Activated CD8-positive, alpha-beta T cell treated with anti-CD3 and anti-CD28 coated beads for 36 hours (primary cell): ENCODE measurements at places on chromosomes 3 and 15. TPM values are rescaled to one million over a fixed set of nuclear protein-coding genes. Genes with fewer than 3 reads are reported as not detected.

- no peak for DNase-seq
- no peak overlapping the region for H3K4me3 ChIP-seq
- no peak overlapping the region for H3K27ac ChIP-seq
- H3K27me3 ChIP-seq = no peaks in the 10 kb centered on the region
- peaks cover 18% of the 10 kb centered on the region for H3K4me1 ChIP-seq
- peaks cover 39% of the 10 kb centered on the region for H3K36me3 ChIP-seq
Observed at GRCh38 chr3:69181592-69182211, 59.3 kb upstream of the LMOD3 start.

- H3K27ac ChIP-seq = peak overlapping the region; percentile 2
- H3K4me1 ChIP-seq = peaks cover 47% of the 10 kb centered on the region
- H3K36me3 ChIP-seq = peaks cover 10% of the 10 kb centered on the region
- no peak for DNase-seq
- no peaks in the 10 kb centered on the region for H3K27me3 ChIP-seq
- H3K4me3 ChIP-seq = no peak overlapping the region
Observed at GRCh38 chr3:122678506-122678905, 2.1 kb upstream of the PARP14 start.

GRCh38 chr3:64454179-64454578 lies 228.9 kb upstream of the PRICKLE2 start:
- peaks cover 22% of the 10 kb centered on the region for H3K27me3 ChIP-seq
- no peaks in the 10 kb centered on the region for H3K36me3 ChIP-seq
- H3K27ac ChIP-seq = no peak overlapping the region
- peaks cover 2% of the 10 kb centered on the region for H3K4me1 ChIP-seq

GRCh38 chr3:161108840-161109239 lies 3.7 kb upstream of the B3GALNT1 start:
- H3K4me1 ChIP-seq = peaks cover 7% of the 10 kb centered on the region
- H3K27me3 ChIP-seq = peaks cover 35% of the 10 kb centered on the region
- H3K36me3 ChIP-seq = no peaks in the 10 kb centered on the region
- H3K27ac ChIP-seq = no peak overlapping the region

DNA sequence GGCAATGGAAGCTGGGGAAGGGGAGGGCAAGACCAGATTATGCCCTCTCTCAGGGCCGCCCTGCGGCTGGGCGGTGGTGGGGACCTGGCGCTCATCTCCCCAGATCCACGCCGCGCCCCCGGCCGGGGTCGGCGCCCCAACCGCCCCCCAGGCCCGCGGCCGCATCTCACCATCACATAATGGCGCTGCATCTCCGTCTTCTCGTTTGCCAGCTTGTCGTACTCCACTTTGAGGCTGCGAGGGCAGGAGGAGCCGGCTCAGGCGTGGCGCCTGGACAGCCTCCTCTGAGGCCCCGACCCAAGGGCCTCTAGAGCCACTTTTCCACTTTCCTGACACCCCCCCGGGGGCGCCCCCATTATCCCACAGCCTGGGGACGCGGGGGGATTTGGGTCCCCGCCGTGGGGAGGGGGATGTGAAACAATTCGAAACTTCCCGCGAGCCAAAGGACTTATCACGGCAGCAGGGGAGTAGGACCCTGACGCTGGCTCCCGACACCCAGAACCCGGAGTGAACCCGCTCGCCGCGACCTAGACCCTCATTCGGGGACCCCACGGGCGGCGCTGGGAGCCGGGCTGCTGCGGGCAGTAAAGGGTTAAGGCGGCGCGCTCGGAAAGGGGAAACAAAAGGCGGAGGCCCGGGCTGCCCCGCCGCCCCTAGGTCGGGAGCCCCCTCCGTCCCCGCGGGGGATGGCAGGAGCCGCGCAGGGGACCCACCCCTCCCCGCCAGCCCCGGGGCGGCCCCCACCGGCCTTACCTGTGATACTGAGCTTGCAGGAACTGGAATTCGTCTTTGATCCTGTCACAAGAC lies 2.1 kb downstream of the TLE3 start:
- H3K27me3 ChIP-seq = no peaks in the 10 kb centered on the region
- peak overlapping the region; percentile 81 for H3K4me3 ChIP-seq
- H3K27ac ChIP-seq = peak overlapping the region; percentile 91
- peak; percentile 69 for DNase-seq
- H3K36me3 ChIP-seq = peaks cover 44% of the 10 kb centered on the region
- peaks cover 45% of the 10 kb centered on the region for H3K4me1 ChIP-seq

DNA sequence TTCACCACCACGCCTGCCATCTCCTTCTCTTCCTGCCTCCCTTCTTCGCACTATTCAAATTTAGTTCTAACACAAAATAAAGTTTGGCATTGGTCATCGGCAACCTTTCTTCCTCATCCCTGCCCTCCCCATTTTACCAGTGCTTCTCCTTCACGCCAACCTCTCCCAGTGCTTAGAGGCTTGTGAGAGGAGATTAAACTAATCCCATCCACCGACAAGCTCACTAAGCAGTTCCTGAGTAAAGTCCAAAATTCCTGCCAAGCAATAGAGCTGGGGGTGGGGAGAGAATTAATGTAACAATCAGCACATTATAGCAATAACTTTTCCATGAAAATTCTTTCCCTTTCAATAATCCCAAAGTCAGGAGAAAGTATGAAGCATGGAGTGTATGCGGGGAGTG lies 157.4 kb upstream of the GMNC start:
- no peaks in the 10 kb centered on the region for H3K27me3 ChIP-seq
- no peaks in the 10 kb centered on the region for H3K36me3 ChIP-seq
- H3K4me1 ChIP-seq = no peaks in the 10 kb centered on the region
- H3K4me3 ChIP-seq = no peak overlapping the region
- no peak for DNase-seq
- no peak overlapping the region for H3K27ac ChIP-seq

DNA sequence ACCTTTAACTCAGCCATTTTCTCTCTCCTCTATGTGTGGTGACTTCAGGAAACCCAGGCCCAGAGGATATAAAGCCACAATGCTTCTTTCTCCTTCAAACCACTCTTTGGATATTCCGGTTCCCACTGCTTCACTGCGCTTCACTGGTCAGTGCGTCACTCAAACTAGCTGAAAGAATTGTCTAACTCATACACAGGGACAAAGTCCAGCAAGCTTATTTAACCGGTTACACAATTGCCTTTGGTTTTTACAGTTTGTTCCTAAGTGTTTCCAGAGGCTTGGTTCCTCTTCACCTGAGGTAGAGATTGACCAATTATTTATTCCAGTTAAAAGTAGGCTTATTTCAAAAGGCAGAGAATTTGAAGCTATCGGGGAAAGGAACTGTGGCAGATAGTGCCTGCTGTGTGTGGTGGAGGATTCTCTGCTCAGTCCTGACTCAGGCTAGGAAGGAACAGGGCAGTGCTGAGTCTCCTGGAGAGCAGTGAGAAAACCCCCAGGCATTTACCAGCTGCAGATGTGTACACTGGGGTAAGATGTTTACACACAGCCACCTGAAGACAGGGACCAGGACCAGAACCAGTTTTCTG lies at the start of gene HGD:
TSS of gene HGD (minus strand) at position 145 of the 587 bp plus-strand sequence. CDS start at position 17, 128 bp downstream.
- no peak within 1 kb of the TSS for H3K27ac ChIP-seq
- no peaks in the 10 kb centered on the region for H3K27me3 ChIP-seq
- DNase-seq = no peak
- H3K36me3 ChIP-seq = peaks cover 4% of the 10 kb centered on the region

- DNase-seq = no peak
- H3K27me3 ChIP-seq = no peaks in the 10 kb centered on the region
- H3K4me1 ChIP-seq = peaks cover 16% of the 10 kb centered on the region
- H3K4me3 ChIP-seq = no peak overlapping the region
- no peak overlapping the region for H3K27ac ChIP-seq
- peaks cover 15% of the 10 kb centered on the region for H3K36me3 ChIP-seq
Observed at GRCh38 chr15:60494108-60494507, 15.2 kb upstream of the ICE2 start.

GRCh38 chr3:88618021-88618645 lies 468.4 kb downstream of the C3orf38 start:
- no peaks in the 10 kb centered on the region for H3K36me3 ChIP-seq
- no peaks in the 10 kb centered on the region for H3K4me1 ChIP-seq
- H3K4me3 ChIP-seq = no peak overlapping the region
- no peak overlapping the region for H3K27ac ChIP-seq
- no peak for DNase-seq

DNA sequence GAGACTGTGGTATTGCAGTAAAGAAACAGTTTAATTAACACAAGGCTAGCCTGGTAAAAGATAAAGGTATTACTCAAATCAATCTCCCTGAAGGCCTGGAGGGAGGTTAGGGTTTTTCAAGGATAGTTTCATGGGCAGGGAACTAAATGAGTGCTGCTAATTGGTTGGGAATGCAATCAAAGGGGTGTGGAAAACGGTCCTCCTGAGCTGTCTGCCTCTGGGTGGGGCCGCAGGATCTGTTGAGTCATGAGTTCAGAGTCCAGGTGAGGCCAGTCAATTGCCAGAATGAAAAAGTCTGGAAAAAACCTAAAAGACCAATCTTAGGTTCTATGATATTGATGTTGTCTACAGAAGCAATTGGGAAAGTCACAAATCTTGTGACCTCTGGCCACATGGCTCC lies 293.2 kb downstream of the MCTP2 start:
- H3K36me3 ChIP-seq = no peaks in the 10 kb centered on the region
- H3K27ac ChIP-seq = no peak overlapping the region
- no peaks in the 10 kb centered on the region for H3K4me1 ChIP-seq
- no peak for DNase-seq

GRCh38 chr15:45456212-45457106 lies 66.1 kb downstream of the SLC30A4 start:
- H3K36me3 ChIP-seq = no peaks in the 10 kb centered on the region
- H3K4me3 ChIP-seq = peak overlapping the region; percentile 0
- no peaks in the 10 kb centered on the region for H3K27me3 ChIP-seq
- peaks cover 43% of the 10 kb centered on the region for H3K4me1 ChIP-seq
- H3K27ac ChIP-seq = peak overlapping the region; percentile 87

- peaks cover 79% of the 10 kb centered on the region for H3K36me3 ChIP-seq
- no peaks in the 10 kb centered on the region for H3K27me3 ChIP-seq
- peak overlapping the region; percentile 100 for H3K27ac ChIP-seq
- H3K4me3 ChIP-seq = peak overlapping the region; percentile 99
Observed at GRCh38 chr15:92907896-92908712, 8.0 kb downstream of the CHD2 start.

GRCh38 chr3:168531116-168531515 lies 435.4 kb upstream of the GOLIM4 start:
- H3K36me3 ChIP-seq = no peaks in the 10 kb centered on the region
- H3K4me3 ChIP-seq = no peak overlapping the region
- no peaks in the 10 kb centered on the region for H3K27me3 ChIP-seq
- no peak overlapping the region for H3K27ac ChIP-seq
- no peak for DNase-seq

- DNase-seq = no peak
- H3K36me3 ChIP-seq = peaks cover 75% of the 10 kb centered on the region
- peaks cover 94% of the 10 kb centered on the region for H3K4me1 ChIP-seq
- no peaks in the 10 kb centered on the region for H3K27me3 ChIP-seq
Observed at GRCh38 chr3:30630238-30631030, 24.0 kb downstream of the TGFBR2 start.

DNA sequence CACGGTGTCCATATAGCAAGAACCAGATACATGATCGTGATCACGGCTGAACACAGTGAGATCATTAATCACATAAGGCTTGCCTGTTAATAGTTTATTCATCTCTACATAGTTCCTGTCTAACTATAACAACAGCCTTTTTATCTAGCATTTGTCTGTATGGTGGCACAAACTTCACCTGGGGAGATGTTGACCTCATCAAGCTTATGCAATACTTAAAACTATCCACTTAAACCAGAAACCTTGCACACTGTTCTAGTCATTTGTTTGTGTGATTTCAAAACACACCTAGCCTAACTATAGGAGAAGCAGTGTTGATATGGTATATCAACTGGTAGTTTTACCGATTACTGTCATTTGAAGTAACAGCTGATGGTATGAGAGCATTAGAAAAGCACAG lies 124.8 kb downstream of the VPS13C start:
- H3K27me3 ChIP-seq = no peaks in the 10 kb centered on the region
- H3K27ac ChIP-seq = no peak overlapping the region
- no peak overlapping the region for H3K4me3 ChIP-seq
- no peaks in the 10 kb centered on the region for H3K4me1 ChIP-seq
- peaks cover 7% of the 10 kb centered on the region for H3K36me3 ChIP-seq

DNA sequence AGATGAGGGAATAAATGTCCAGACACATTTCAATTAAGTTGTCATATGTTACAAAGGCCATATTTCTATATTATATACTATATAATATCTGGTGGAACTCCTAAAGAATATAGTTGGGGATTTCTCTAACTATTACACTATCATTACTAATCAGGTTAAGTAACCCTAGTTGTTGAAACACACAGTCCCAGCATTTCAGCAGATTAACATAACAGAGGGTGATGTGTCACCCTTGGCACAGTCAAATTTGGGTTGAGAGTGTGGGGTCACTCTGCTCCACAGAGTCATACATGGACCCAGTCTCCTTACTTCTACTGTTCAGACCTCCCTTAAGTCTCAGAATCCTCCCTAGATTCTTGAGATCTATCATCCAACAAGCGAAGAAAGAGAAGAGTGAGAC lies 496.4 kb upstream of the MDFIC2 start:
- no peaks in the 10 kb centered on the region for H3K36me3 ChIP-seq
- no peak for DNase-seq
- no peak overlapping the region for H3K27ac ChIP-seq
- H3K4me1 ChIP-seq = no peaks in the 10 kb centered on the region

- peaks cover 33% of the 10 kb centered on the region for H3K4me1 ChIP-seq
- no peak for DNase-seq
- H3K27me3 ChIP-seq = peaks cover 11% of the 10 kb centered on the region
Observed at GRCh38 chr3:19931767-19932188, 2.2 kb downstream of the EFHB start.

DNA sequence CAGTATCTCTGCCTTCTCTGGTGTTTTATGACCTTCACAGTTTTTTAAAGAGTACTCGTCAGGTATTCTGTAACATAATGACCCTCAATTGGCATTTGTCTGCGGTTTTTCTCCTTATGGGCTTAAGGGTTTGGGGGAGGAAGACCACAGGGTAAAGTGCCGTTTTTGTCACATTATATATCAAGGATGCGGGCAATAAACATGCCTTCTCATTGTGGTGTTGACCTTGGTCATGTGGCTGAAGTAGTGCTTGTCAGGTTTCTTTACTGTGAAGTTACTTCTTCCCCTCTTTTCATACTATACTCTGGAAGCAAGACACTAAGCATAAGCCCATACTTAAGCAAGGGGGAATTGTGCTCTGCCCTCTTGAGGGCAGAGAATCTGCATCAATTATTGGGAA lies 16.6 kb downstream of the CAPN3 start:
- H3K4me3 ChIP-seq = no peak overlapping the region
- no peaks in the 10 kb centered on the region for H3K27me3 ChIP-seq
- H3K4me1 ChIP-seq = no peaks in the 10 kb centered on the region
- no peak overlapping the region for H3K27ac ChIP-seq

DNA sequence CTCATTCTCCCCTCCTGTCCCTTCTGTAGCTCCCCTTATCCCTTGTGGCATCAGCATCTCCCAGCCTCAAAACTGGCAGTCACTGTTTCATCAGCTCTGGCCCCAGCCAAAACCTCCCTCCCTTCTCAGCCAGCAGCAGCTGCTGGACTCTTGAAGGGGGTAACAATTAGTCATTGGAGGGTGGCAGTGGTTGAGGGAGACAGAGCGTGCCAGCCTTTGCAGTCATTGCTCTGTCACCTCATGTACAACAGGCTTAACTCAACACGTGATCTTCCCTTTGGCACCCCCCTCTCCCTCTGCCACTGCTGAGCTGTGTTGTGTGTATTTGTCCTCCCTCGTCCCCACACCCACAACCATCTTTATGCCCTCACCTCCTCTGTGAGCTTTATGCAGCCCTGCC lies 28.2 kb downstream of the RBP2 start:
- no peak overlapping the region for H3K27ac ChIP-seq
- DNase-seq = no peak
- no peak overlapping the region for H3K4me3 ChIP-seq
- H3K4me1 ChIP-seq = no peaks in the 10 kb centered on the region
- H3K36me3 ChIP-seq = no peaks in the 10 kb centered on the region
- no peaks in the 10 kb centered on the region for H3K27me3 ChIP-seq

Gene C2CD4A
- total RNA-seq = 0.67 TPM

Gene TSEN2
- total RNA-seq = 19.4 TPM

Gene CCDC191
- total RNA-seq = 1.5 TPM

Gene FGD5
- not detected for total RNA-seq

Gene TUSC7
- total RNA-seq = not detected

Gene PPP1R14D
- not detected for total RNA-seq

Gene LNP1
- total RNA-seq = 2.5 TPM

Gene P2RY14
- total RNA-seq = 0.51 TPM
